ENCODE measurements at places on chromosomes 1 and 21. TPM values are rescaled to one million over a fixed set of nuclear protein-coding genes. Genes with fewer than 3 reads are reported as not detected.

DNA sequence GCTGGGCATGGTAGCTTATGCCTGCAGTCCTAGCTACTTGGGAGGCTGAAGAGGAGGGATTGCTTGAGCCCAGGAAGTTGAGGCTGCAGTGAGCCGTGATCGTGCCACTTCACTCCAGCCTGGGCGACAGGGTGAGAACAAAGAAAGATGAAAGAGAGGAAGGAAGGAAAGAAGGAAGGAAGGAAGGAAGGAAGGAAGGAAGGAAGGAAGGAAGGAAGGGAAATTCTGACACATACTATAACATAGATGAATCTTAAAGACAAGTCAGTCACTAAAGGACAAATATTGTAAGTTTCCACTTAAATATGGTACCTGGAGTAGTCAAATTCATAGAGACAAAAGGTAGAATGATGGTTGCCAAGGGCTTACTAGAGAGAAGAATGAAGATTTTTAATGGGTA, 108.0 kb upstream of the CACHD1 start:
- no peak for DNase-seq

DNA sequence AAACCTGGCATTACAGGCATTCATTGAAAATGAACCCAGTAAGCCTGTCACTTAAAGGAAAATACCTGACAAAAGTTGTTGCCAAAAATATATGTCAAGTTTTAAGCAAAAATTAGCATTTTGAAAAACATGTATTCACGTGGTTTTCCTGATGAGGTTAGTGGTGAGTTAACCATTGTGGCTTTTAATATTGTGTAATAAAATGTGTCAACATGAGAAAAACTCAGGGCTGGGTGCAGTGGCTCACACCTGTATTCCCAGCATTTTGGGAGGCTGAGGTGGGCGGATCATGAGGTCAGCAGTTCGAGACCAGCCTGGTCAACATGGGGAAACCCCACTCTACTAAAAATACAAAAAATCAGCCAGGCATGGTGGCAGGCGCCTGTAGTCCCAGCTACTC, 731.4 kb downstream of the KCNT2 start:
- no peak for DNase-seq

- no peak for DNase-seq
Observed at GRCh38 chr1:212557739-212558692, 50.5 kb upstream of the ATF3 start.

GRCh38 chr1:173477286-173478093, at the start of gene PRDX6:
PRDX6 (plus strand) TSS chr1:173477335; CDS start chr1:173477398, 63 bp downstream.
- DNase-seq: no peak

DNA sequence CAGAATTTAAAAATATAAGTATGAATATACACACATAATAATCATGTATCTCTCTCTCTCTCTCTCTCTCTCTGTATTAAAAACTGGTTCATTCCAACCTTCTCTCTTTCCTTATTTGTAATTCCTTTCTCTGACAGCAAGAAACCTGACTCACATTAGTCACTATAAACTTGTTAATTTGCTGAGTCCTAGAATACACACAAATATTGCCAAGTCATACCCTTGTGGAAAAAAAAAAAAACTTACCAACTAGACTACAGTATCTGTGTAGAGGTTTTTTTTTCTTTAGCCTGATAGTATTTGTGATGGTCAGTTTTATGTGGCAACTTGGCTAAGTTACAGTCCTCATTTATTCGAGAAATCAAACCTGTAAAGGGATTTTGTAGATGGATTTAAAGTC, 26.3 kb upstream of the NHLH2 start:
- DNase-seq: no peak

GRCh38 chr1:153122831-153123421, 9.6 kb upstream of the SPRR2F start:
- DNase-seq: no peak

DNA sequence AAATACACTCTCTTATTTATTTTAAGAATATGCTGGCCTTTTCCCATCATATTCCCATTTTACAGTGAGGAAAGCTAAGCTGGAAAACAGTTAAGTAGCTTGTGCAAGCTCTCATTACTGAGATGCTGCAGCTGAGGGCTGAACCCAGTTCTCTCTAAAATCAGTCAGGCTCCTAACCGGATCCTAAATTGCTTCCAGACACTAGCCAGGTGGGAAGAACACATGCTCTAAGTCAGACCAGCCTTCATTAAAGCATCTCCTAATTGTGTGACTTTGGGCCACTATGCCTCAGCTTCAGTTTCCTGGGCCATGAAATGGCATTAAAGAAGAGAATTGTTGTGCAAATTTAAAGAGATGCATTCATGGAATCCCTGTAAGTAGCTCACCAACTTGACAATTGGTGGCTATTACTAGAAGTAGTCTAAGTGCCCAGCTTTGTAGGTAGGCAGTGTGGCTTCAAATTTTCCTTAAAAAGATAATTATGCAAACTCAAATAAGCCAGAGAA, 228.4 kb downstream of the DAB1 start:
- DNase-seq: no peak

- DNase-seq: peak; percentile 82
Observed at GRCh38 chr21:46035809-46036695, 54.5 kb downstream of the COL6A1 start.

GRCh38 chr1:42684139-42684538, 1.9 kb downstream of the YBX1 start:
- DNase-seq: no peak

- DNase-seq: no peak
Observed at GRCh38 chr1:116497656-116498055, 73.2 kb downstream of the CD58 start.

DNA sequence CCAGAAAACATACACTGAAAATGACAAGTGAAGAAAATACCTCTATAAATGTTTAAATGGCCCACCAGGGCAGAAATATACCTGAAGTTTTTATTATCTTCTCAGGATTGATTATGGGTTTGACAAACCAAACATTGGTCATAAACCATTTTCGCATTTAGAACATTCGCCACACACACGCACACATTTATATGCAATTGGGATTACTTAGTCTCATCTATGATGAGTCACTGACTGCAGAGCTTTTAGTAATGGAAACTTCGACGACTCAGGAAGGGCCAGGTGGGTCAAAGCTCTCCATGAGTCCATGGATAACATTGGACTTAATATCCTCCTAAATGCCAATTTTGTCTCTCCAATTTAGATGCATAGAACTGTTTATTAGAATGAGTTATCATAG, 16.9 kb downstream of the NRDC start:
- no peak for DNase-seq

GRCh38 chr1:57133686-57134085, 167.9 kb upstream of the C8B start:
- no peak for DNase-seq

DNA sequence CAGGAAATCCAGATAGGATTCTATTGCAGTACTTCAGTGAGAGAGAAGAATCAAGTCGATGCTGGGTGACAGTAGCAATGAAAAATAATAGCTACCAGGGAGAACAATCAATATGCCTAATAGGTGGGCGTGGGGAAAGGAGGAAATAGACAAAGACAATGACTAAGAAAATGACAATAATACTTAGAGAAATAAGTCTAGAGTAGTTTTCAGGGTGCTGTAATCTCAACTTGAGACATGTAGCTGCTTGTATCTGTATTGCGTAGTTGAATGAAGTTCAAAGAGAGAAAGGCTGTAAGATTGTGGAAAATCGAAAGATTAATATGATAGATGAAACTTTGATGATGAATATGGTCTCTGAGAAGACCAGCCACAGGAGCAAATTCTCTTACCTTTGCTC, 2.6 kb downstream of the STXBP3 start:
- DNase-seq: no peak

- DNase-seq: no peak
Observed at GRCh38 chr21:34946916-34947534, 102.1 kb downstream of the RUNX1 start.

DNA sequence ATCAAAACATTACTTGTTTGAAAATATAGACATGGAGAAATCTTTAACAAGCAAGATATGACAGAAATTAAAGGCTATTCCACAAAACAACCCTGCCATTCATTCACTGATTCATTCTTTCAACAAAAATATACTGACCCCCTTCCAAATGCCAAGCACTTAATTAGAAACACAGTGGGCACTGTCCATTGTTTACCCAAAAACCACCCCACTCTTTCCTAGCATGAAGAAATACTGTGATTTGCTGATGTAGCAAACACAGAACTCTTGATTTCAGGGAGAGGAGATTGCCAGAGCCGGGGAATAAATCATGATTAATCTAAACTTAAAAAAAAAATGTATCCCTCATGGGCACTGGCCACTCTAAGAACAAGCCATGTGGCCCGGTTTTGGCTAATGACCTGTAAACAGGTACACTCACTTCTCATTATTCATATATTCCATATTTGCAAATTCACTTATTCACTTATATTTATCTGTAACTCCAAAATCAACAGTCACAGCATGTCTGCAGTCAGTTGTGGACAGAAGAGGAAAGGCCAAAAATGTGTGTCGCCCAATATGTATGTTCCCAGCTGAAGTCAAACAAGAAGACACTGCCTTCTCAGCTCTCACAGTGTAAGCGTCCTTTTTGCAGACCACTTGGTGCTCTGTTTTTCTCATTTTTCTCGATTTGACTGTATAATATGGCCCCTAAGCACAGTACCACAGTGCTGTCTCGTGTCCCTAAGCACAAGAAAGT, 133.1 kb downstream of the SMYD3 start:
- DNase-seq: no peak

GRCh38 chr1:244414543-244414942, 37.2 kb downstream of the ADSS2 start:
- DNase-seq: no peak

GRCh38 chr21:43792406-43792805, 3.0 kb downstream of the RRP1 start:
- no peak for DNase-seq

Gene SLC66A1
- 29.0 TPM for total RNA-seq

Gene ATP6V0B
- total RNA-seq: 130 TPM

Gene CHI3L1
- not detected for total RNA-seq

Gene NTRK1
- total RNA-seq: not detected

Gene LHX8
- not detected for total RNA-seq

Gene SLC25A34
- 1.3 TPM for total RNA-seq
